HepG2 (cell line): ENCODE measurements at places on chromosomes 5 and 9. TPM values are rescaled to one million over a fixed set of nuclear protein-coding genes. Genes with fewer than 3 reads are reported as not detected.

GRCh38 chr5:169599451-169599850, 15.9 kb downstream of the SPDL1 start:
- no peak for DNase-seq

GRCh38 chr5:139461698-139462097, 845 bp downstream of the ECSCR start:
- DNase-seq: no peak

GRCh38 chr9:107749787-107750444, 260.3 kb upstream of the KLF4 start:
- DNase-seq: peak; percentile 5

GRCh38 chr5:51449026-51449425, 65.8 kb downstream of the ISL1 start:
- DNase-seq: no peak

GRCh38 chr5:10577371-10578292, 13.8 kb downstream of the ANKRD33B start:
- no peak for DNase-seq

- no peak for DNase-seq
These were observed 89.7 kb downstream of the PPP2R2B start for GRCh38 chr5:146788898-146789297.

DNA sequence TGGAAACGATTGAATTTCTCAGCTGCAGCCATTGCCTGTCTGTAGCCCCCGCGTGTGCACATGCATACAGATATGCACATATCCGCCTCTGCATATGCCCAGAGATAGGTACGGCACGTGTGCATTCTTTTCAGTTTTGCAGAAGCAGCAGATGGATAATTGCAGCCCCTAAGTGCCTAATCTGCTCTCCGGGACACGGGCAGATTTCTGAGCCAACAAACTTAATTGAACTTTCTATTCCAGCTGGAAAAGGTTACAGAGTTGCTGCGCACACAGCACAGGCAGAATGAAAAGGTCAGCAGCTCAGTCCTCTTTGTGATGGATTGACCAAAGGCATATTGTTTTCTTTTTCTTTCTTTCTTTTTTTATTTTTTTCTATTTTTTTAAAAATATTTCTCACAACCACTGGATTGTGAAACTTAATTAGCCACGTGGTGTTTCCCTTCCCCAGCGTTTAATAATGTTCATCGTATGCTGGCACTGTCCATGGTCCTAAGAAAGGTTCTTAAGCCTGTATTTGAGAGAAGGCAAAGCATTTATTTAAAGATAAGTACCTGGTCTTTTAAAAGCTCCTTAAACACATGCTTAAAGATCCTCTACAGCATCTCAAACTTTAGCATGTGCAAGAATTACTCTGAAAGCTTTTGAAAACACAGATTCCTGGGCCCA, 270.2 kb upstream of the BRINP1 start:
- no peak for DNase-seq

DNA sequence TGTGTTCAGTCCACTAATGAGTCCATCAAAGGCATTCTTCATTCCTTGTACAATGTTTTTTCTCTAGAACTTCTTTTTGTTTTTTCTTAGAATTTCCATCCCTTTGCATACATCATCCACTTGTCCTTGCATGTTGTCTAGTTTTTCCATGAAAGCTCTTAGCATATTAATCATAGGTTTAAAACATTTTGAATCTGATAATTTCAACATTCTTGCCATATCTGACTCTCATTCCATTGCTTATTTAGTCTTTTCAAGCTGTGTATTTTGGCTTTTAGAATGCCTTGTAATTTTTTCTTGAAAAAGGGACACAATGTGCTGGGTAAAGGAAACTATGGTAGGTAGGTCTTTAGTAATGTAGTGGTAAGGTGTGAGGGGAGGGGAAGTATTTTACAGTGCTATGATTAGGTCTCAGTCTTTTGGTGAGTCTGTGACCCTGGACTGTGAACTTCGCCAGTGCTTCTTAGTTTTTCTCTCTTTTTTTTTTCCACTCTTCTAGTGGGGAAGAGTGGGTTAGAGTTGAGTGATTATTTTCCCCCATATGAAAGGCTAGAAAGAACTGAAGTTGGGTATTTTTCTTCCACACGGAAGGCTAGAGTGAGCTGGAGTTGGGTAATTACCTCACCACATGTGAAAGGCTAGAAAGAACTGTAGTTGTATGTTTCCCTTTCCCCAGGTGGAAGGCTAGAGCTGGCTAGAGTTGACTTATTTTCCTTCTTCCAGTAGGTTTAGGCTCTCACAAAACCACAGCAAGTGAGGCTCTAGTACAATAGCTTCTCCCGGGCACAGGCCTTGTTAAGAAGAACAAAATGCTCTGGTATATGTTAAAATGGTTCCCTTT, 172.1 kb downstream of the SNX18 start:
- DNase-seq: no peak

DNA sequence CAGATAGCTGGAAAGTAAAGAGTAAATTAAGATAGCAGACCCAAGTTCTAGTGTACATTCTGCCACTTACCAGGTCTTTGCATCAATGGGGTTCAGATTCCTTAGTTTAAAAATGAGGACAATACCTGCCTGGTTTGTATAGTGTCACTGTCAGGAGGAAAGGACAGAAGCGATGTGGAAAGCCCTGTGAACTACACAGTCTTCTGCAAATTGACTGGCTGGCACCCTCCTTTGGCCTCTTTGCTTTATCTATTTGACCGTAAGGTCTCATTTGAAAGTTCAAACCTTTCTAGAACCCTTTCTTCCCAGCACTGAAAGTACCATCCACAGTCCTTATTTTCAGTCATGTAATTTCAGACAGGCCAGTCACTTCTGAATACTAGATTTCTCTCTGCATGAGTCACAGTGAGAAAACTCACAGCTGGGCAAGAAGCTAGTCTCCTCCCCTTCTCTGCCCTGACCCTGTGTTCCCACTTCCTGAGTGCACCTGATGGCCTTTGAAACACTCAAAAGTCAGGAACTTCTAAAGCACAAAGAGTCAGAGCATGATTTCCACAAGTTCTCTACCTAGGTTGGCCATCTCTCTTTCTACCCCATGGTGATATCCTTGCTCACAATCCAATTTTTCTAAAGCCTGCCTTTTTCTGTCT, 91.3 kb upstream of the RASEF start:
- no peak for DNase-seq

GRCh38 chr9:2354856-2355696, 266.5 kb upstream of the VLDLR start:
- DNase-seq: no peak

DNA sequence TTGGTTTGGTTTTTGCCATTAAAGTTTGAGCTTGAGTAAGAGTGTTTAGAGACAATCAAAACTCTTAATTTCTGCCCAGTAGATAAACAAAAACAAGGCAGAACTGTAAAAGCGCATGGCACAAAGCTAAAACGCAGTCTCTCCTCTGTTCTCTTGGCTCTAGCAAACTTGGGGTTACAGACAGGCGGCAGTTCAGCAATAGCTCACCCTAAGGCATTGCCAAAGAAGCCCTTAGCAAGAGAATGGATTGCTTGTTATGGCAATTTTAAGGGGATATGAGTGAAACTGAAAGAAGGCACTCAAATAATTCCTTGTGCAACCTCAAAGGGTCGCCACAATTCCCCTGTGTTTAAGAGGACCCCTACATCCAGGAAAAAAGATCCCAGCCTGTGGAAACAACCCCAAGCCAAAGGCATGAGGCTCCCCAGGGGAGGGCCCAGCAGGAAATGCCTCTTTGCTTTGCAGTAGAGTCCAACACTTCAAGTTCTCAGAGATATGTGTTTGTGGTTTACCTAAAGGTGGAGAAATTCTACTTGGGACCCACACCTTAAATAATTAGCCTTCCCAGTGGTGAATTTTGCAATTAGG, 317.0 kb upstream of the MPDZ start:
- no peak for DNase-seq

DNA sequence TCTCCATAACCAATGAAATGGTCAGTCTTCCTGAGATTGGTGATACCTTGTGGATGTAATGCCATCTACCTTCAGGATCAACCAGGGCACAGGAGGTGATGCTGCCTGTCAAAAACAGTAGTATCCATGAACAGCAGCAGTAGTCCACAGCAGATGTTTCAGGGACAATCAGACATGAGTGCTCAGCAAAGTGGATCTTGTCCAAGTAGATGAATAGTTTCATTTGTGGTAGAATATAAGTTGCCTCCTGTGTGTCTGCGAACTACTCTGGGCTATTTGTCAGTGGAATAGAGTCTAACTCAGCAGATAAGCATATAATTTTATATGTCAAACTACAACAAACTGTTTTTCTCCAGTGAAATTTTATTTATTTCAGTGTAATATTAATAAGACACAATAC, 1860.1 kb upstream of the ACO1 start:
- DNase-seq: no peak

- no peak for DNase-seq
These were observed 49.6 kb upstream of the RXRA start for GRCh38 chr9:134276453-134277245.

- DNase-seq: no peak
These were observed 27.3 kb downstream of the MAPKAP1 start for GRCh38 chr9:125679597-125680189.

GRCh38 chr5:174293481-174293880, 248.0 kb downstream of the NSG2 start:
- no peak for DNase-seq

GRCh38 chr9:99497641-99498040, 275.6 kb downstream of the SEC61B start:
- DNase-seq: no peak

GRCh38 chr5:178074266-178074952, 38.9 kb upstream of the N4BP3 start:
- DNase-seq: peak; percentile 72

DNA sequence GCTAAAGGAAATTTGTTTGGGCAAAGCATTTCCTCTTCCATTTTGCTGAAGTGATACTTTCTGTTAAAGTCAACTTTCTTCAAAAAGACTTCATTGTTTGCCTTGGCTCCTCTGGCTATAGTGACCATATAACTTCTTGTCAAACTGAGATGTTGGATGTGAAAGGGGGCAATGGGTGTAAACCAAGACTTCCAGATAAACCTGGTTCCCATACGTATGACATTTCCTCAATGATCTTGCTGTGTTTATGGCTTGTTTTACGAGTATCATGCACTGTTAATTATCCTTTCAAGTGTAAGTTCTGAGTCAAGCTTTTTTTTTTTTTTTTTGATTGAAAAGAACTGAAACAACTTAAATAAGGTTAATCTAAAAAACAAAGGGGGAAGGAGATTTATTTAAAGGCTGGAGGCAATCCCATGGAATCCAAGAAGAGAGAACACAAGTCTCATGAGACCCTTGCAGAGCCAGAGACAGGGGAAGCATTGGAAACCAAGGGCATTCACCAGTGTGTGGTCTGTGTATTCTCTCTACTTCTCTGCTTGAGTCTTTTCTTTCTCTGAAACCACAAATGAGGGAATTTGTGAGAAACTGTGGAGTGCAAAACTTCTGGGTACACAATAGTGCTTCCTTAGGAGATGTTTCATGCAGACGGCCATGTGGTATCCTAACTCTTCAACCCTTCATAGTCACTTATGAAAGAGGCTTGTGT, 335.3 kb downstream of the RAB3C start:
- no peak for DNase-seq

SPZ1 gene
- not detected in 2 replicates for total RNA-seq

ACOT12 gene
- not detected in 2 replicates for total RNA-seq

HAPLN1 gene
- total RNA-seq: not detected in 2 replicates

ORM2 gene
- total RNA-seq: 283 and 565 TPM in 2 replicates

DMGDH gene
- 4.6 and 7.9 TPM in 2 replicates for total RNA-seq

GHR gene
- not detected in 2 replicates for total RNA-seq

HTR4 gene
- not detected in 2 replicates for total RNA-seq

CSNK1G3 gene
- 31.5 and 35.4 TPM in 2 replicates for total RNA-seq

MARCOL gene
- not detected in 2 replicates for total RNA-seq

IFNA7 gene
- not detected in 2 replicates for total RNA-seq

TRIM7 gene
- not detected in 2 replicates for total RNA-seq

SLC45A2 gene
- total RNA-seq: 0.22 TPM in 1 of 2 replicates, not detected in the other

CDH9 gene
- 0.24 TPM in 1 of 2 replicates, not detected in the other for total RNA-seq

STPG3 gene
- not detected in 2 replicates for total RNA-seq

CDKN2B gene
- total RNA-seq: 0.83 and 1.4 TPM in 2 replicates

QRFP gene
- not detected in 2 replicates for total RNA-seq
